ENCODE measurements at places on chromosomes 7 and 10.

DNA sequence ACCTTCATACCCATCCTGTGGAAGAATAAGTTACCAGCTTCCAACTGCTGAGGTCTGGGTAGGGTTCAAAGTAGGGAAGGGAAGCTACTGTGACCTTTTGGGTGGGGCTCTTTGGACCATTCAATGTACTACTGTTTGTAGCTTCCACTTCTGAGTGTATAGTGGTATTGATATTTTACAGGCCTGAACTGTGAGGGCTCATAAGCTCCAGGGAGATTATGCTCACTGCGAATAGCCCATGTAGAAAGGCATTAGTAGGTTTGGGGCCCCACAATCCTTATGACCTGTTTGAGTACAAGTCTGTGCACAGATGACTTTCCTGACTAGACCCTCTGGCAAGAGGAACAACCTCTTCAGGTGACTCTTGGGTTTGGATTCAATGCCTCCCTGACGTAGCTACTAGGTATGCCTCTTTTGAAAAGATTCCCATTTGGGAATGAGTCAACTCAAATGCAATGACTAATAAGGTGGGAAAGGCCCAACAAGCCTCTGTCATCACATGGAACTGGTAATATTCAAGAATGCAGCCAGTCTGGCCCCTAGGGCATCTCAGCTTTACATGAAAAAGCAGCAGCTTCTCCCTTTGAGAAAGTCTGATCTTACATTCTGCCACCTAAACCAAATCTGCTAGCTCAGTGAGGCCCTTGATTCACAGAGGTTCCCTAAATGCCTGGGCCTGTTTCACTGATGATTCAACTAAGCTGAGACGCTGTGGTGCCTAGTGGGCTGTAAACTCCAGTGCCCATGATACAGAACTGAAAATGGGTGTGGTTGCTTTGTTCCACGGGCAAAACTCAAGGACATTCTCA is 79.8 kb downstream of the ABI1 start:
- DNase-seq, result peak; percentile 57
- H3K27ac ChIP-seq, result peak overlapping the region; percentile 74
- peaks cover 80% of the 10 kb centered on the region for H3K4me1 ChIP-seq
- H3K27me3 ChIP-seq, result no peaks in the 10 kb centered on the region
- peak overlapping the region; percentile 86 for H3K4me3 ChIP-seq

GRCh38 chr7:117427258-117427701 is at the start of gene ASZ1:
ASZ1 (minus strand) TSS chr7:117427493; CDS start chr7:117427460, 33 bp downstream.
- no peaks in the 10 kb centered on the region for H3K36me3 ChIP-seq
- no peaks in the 10 kb centered on the region for H3K4me1 ChIP-seq

DNA sequence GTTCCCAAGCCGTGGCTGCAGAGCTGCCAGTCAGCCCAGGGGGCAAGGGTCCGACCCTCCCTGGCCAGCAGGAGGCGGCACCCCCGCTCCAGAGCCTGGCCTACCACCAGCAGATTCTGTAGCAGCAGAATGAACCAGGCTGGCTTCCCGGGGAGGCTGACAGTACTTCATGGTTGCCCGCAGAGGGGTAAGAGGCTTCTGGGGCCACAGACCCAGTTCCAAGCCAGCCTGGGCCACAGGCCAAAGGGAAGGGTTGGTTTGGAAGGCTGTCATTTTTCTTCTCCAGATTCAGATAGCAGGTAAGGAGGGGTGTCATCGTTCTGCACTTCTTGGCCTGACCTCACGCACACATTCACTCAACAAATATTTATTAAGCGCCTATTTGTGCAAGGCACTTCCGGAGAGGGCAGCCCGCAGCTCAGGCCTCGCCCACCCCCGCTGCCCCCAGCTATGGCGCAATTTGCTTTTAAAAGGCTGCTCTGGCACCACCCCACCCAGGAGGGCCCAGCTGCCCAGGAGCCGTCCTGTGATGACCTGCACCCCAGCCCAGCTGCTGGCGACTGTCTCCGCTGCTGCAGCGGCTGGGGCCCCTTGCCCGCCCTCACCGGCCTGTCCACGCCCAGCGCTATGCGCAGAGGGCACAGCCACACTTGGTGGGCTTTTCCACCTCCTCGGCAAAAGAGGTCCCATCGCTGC is 168.5 kb downstream of the LCOR start:
- no peaks in the 10 kb centered on the region for H3K4me1 ChIP-seq
- peaks cover 5% of the 10 kb centered on the region for H3K27me3 ChIP-seq
- no peak for DNase-seq
- H3K27ac ChIP-seq, result no peak overlapping the region

GRCh38 chr7:84177758-84178412 is 16.7 kb downstream of the SEMA3A start:
- no peaks in the 10 kb centered on the region for H3K4me1 ChIP-seq
- no peak overlapping the region for H3K4me3 ChIP-seq
- no peaks in the 10 kb centered on the region for H3K36me3 ChIP-seq
- no peak overlapping the region for H3K27ac ChIP-seq

GRCh38 chr7:116180302-116180701 is 30.0 kb upstream of the TES start:
- H3K4me1 ChIP-seq, result no peaks in the 10 kb centered on the region
- H3K4me3 ChIP-seq, result no peak overlapping the region
- no peaks in the 10 kb centered on the region for H3K27me3 ChIP-seq
- H3K36me3 ChIP-seq, result peaks cover 3% of the 10 kb centered on the region
- DNase-seq, result peak; percentile 42

- no peak overlapping the region for H3K27ac ChIP-seq
- no peak for DNase-seq
- no peak overlapping the region for H3K4me3 ChIP-seq
- peaks cover 23% of the 10 kb centered on the region for H3K4me1 ChIP-seq
- no peaks in the 10 kb centered on the region for H3K27me3 ChIP-seq
- peaks cover 15% of the 10 kb centered on the region for H3K36me3 ChIP-seq
Observed at GRCh38 chr7:123712619-123713018, 36.2 kb downstream of the WASL start.

DNA sequence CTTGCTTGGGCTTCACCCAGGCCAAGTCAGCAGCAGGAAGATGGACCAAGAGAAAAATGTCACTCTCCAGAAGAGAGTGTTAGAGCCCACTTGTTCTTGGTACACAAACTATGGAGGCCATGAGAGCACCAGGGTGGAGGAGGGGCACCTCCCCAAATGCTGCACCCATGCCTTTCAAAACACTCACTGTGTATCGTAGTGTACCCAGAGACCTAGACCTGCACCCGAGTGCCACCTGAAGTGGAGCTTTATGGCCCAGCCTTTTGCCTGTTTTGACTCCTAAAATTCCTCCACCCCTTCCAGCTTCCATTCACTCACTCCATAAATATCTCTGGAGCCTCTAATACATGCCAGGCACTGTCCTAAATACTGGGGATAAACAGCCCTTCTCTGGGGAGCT is 5.0 kb downstream of the SFTPD start:
- no peak overlapping the region for H3K4me3 ChIP-seq
- no peaks in the 10 kb centered on the region for H3K27me3 ChIP-seq
- no peak for DNase-seq
- H3K4me1 ChIP-seq, result peaks cover 26% of the 10 kb centered on the region
- no peak overlapping the region for H3K27ac ChIP-seq

DNA sequence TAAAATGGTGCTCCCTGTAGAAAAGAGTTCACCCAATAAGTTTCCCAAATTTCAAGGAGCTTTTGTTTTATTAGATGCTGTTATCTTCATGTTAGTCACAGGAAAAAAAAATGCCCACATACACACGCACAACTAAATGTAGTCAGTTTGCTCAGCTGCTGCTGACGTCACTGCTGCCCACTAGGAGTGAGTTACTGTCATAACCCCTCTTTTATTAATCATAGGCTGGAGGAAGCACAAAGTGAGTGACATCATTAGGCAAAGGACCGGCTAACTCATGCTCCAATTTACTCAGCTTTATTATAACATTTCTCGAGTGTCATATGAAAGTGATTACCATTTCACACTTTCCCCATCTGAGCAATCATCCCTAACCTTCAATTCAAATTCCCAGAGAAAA is 6.7 kb upstream of the INHBA start:
- no peak overlapping the region for H3K4me3 ChIP-seq
- H3K27me3 ChIP-seq, result peaks cover 5% of the 10 kb centered on the region
- no peak overlapping the region for H3K27ac ChIP-seq
- H3K4me1 ChIP-seq, result peaks cover 15% of the 10 kb centered on the region
